Common myeloid progenitor, CD34-positive (primary cell): ENCODE measurements at places on chromosomes 1 and 21.

GRCh38 chr1:24203404-24203803 lies 16.3 kb upstream of the IFNLR1 start:
- DNase-seq, result no peak

DNA sequence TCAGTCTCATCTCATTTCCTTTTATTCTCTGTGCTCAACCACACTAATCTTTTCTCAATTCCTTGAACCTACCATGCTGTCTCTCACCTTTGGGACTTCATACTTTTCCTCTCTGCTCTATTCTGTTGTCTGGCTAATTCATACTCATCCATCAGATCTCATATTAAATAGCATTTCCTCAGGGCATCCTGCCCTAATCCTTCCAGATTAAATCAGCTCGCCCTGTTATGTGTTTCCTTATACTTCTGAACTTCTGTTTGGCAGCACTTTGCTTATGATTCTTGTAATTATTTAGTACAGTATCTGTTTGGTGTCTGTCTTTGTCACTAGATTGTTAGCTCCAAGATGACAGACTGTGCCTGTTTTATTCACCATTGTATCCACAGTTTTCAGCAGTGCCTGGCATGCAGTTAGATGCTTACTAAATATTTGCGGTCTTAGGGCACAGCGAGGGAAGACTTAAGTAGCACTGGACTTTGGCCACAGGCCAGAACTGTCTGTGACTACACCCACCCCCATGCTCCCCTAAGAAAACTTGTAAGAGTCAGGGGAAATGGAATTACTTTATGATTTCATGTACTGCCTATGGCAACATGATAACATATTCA lies 9.9 kb upstream of the CAP1 start:
- no peak for DNase-seq

GRCh38 chr1:45512641-45513054 lies 9.0 kb downstream of the PRDX1 start:
- peak; percentile 80 for DNase-seq

DNA sequence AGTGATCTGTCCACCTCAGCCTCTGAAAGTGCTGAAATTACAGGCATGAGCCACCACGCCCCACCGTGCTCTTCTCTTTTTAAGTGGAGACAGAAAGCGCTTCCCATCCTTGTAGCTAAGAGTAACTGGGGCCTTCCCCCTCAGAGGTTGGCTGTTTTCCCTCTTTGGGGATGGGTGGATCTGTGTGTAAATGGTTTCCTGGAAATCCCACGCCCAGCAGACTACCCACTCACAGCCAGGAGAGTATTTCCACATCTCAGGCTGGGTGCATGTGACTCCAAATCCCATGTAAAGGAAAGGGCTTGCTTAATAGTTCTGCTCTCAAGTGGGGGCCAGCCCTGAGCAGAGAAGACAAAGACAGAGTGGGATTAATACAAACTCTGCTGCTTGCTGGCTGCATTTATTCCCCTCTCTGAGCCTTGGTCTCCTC lies 19.6 kb upstream of the TCEA3 start:
- DNase-seq, result no peak

DNA sequence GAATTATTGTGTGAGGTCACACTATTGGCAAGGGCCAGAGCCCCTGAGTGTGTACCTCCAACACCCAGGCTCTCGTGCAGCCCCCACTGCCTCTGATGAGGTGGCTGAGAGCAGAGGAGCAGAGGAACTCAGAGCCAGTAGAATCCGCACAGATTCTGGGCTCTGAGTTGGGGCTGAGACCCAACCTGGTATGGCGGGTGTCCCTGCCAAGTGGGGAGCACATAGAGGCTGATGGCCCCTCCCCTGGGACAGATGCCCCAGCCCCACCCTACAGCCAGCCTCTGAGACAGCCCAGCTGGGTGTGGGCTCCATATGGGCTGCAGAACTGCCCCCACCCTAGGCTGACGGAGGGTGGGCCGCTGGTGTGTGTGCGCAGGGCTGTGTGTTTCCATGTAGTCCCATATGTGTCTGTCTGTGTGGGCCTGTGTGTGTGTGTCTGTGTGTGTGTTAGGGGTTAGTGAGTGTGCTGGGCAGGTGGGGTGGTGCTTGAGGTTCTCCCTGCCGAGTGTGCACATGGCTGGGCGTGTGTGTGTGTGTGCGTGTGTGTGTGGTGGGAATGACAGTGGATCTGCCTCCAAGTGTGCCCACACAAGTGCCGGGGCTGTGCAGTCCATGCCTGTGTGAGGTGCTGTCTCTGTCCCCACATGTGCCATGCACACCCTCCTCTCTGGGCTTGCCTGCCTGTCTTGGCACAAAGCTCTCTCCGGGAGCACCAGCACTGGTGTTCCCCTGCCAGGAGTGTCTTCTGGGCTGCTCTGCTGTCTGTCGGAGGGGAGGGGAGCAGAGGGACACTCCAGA lies 24.4 kb downstream of the FOXO6 start:
- DNase-seq, result no peak

DNA sequence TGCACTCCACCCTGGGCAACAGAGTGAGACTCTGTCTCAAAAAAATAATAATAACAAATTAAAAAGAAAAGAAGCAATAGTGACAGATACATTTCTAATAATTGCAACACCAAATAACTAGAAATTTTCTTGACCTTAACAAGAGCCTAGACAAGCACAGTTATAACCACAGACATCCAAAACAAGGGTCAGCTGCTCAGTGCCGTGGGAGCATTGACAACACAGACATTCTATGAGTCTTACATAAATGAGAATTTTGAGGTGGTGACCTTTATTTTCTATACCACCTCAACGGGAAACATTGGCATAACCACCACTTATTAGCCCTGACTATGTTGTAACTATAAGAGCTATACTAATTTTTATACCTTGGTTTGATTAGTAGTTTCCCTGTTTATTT lies 156.1 kb downstream of the NR5A2 start:
- DNase-seq, result no peak

DNA sequence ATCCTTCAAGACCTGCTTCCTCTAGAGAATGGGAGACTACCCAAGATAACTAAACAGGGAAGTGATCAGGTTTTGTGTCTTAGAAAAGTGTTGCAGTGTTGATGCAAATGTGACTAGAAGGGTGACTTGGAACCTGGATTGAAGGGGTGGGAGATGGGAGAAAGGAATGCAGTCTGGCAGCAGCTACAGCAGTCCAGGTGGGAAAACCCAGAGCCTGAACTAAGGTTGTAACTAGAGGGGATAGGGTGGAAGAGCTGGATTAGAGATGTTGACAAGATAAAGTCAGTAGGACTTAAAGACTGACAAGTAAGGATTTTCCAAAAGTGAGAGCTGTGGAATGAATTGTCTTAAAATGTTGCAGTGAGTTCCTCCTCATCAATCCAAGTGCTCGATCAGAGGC lies 7.1 kb upstream of the SHISA4 start:
- DNase-seq, result no peak

DNA sequence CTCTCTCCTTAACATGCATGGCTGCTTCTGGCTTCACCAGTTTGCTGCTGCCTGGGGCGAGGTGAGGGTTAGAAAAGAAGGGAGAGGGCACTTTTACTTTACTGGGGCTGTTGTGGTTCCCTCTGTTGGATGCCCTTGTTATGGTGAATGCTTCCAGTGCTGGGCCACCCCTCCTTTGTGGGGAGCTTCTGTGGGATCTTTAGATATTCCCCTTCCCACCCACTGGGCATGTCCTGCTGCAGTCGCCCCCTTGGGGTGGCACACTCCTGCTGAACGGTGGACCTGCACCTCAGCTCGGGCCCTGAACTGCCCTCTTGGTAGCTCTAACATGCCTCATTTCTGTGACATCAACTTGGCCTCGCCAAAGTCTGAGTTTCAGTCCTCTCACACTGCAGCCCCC lies 6.0 kb downstream of the TNN start:
- no peak for DNase-seq

- DNase-seq, result no peak
Observed at GRCh38 chr1:219331424-219331823, 157.7 kb downstream of the LYPLAL1 start.

DNA sequence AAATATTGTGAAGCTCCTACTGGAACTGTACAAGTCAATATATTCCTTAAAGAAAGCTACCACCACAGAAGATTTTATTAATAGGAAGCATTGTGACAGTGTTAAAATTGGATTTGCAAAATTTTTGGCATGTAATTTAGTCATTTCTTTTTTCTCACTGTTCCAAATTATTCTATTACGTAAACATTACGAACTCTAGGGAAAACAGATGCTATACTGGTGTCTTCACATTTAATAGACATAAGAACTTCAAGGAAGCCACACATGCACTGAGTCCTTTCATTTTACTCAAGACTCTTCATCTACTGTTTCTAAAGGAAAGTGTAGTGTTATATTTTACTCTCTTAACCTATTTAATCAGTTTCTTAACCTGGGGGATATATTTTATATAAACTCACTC lies 135.4 kb downstream of the HMCN1 start:
- no peak for DNase-seq

- no peak for DNase-seq
Observed at GRCh38 chr21:41970106-41970391, 16.2 kb upstream of the C2CD2 start.

DNA sequence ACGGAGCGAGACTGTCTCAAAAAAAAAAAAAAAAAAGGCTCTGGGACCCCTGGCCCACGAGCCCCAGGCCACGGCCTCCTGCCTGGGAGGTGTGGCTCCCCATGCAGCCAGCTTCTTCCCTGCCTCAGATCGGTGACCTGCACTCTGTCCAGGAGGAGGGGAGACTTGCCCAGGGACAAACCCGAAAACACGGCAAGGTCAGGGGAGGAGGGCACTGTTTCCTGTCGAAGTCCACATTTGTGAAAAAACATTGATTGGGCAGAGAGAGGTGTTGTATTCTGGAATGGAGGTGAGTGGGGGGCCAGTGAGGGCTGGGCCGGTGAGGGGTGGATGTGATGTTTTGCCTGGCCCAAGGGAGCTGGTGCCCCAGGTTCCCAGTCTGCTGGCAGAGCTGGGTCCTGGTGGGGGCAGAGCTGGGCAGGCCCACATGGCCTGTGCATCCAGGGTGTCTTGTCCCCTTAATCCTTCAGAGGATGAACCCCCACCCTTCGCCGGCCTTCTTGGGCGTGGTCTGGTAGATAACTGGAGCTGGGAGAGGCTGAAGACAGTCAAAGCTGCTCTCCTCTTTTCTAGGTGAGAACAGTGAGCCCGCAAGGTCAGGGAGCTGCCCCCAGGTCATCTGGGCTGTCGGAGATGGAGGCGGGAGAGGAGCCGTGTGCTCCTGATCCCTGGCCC lies 12.4 kb upstream of the FAAP20 start:
- no peak for DNase-seq

GRCh38 chr1:157878059-157878458 lies 36.5 kb upstream of the CD5L start:
- DNase-seq, result peak; percentile 40

DNA sequence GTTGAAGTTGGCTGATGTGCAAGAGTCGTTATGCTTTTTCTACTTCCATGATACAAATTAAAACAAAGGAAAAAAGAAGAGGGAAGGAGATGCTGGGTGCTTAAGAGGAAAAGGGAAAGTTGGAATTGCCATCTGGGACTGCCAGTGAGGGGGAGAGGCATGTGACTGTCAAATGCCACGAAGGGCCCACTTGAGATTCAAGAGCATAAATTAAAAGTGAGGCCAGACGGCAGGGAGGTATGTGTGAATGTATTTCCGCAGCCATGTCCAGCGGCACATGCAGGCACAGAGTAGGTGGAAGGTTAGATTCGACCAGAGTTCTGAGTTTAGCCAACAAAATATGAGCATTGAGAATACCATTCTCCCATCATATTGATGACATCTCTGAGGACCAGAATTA lies 32.0 kb downstream of the NFASC start:
- DNase-seq, result no peak

- DNase-seq, result no peak
Observed at GRCh38 chr1:110588991-110589390, 17.2 kb downstream of the KCNA2 start.

DNA sequence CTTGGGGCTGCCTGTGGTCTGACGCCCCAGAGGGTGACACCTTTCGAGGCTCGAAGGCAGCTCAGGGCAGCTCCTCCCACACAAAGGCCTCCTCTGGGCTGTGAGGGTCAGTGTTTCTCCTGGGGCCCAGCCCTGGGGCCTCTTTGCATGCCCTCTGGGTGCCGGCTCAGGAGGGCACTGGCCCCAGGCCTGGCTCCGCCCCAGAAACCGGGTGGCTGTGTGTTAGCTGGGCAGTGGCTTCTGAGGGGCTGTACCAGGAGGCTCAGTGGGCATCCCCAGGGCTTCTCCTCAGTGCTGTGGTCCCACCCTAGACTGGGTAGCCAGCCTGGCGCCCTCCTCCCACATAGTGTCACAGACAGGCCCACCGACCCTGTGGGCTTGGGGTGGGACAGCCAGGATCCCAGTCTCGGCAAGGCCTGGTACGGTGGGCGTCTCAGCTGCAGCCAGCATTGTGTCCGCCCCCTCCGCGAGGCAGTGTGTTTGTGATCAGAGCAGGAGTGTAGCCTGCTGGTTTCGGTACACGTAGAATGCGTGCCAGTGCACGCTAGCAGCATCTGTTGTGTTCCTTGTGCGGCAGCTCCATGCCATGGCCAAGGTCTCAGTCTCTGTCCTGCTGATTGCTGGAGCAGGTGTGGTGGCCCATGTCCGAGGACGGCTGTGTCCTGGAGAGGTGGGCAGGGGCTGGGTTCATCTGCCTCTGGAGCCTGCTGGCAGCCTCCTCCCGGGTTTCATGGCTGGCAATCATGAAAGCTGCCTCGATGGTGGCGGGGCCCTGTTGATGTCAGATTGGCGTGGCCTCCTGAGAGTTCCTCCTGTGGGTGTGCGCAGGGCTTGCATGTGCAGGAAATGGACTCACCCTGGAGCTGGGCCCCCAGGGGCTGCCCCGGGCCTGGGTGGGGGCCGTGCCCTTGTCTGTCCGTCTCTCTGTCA lies 28.0 kb downstream of the RRP1 start:
- DNase-seq, result no peak

DNA sequence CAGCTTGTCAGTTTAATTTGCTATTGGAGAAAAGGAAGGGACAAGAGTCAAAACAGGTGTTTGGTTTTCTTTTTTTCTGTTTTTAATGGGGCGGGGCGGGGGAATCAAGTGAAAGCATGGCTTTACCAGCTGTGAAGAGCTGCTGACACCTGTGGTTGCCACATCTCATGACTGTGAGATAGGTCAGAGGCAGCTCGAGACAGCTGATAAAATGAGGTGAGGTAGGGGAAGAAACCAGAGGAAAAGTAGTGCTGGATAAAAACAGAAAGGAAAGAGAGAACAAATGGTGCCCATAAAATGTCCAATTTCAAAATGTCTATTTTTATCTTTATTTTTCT lies 272.3 kb downstream of the NEGR1 start:
- DNase-seq, result peak; percentile 18

- DNase-seq, result no peak
Observed at GRCh38 chr1:239771550-239771949, 320.1 kb upstream of the FMN2 start.

- no peak for DNase-seq
Observed at GRCh38 chr1:195065437-195065836, 1542.8 kb downstream of the KCNT2 start.

DNA sequence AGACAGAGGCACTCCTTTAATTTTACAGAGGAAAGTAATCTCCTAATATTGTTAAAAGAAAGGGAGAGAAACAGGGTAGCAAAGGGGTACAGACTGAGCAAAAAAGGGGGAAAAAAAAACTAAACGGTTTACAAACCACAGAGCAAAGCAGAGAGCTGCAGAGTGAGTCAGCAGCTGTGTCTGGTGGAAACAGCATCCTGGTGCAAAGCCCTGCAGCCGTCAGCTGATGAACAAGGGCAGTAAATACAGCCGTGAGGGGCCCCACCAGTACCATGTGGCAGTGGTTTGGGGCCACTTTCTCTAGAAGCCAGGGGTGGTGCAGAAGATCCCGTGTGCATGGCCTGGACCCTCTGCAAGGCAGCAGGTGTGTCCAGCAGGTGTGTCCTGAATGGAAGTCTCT lies 111.3 kb downstream of the ERG start:
- DNase-seq, result peak; percentile 93
